SK-N-MC (cell line): ENCODE measurements at places on chromosomes 16 and 17.

- no peak for DNase-seq
These were observed 8.9 kb downstream of the NSMCE1 start for GRCh38 chr16:27259710-27260109.

- DNase-seq, result no peak
These were observed 3.5 kb downstream of the RSAD1 start for GRCh38 chr17:50482110-50482509.

DNA sequence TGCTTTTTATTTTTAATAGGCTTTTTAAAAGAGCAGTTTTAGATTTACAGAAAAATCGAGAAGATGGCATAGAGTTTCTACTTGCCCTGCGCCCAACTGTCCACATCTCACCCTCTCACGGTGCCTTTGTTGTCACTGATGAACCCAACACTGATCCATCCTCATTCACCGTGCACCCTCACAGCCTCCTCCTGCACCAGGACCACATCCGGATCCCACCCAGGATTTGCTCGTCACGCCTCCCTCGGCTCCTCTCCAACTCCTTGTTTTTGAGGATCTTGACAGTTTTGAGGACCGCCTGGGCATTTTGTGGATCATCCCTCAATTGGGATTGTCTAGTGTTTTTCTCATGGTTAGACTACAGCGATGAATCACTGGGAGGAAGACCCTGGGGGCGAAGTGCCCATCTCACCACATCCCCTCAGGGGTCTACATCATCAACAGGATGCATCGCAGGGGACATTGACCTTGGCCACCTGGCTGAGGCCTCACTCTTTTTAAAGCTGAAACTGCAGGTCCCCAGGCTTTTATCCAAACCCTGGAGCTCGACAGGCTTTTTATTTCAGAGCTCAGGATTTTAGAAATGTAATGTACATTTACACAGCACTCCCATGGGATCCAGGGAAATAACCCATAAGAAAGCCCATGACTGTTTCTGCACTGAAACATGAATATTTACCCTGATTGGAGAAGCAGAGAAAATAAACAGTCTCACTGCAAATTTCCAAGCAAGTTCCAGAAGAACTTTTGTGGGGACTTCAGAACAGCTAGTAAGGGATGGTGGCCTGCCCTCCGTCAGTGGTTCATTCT, 71.8 kb upstream of the ZNF469 start:
- no peak for DNase-seq

DNA sequence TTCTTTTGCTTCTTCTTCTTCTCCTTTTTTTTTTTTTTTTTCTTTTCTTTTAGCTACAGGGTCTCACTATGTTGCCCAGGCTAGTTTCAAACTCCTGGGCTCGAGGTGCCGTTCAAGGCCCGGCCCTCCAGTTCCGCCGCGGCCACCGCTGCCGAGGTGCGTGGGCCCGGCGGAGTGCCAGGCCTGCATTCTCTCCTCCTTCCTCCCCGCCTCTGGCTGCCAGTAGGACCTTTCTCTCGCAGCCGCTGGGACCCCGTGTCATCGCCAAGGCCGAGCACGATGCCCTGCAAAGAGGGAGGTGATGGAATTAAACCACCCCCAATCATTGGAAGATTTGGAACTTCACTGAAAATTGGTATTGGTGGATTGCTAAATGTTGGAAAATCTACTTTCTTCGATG, 195.8 kb downstream of the CDRT15L2 start:
- DNase-seq, result no peak
